Globus pallidus (tissue), 1 donor: ENCODE measurements at places on chromosomes 12 and 14.

GRCh38 chr14:54554401-54554800 lies 12.5 kb upstream of the SAMD4A start:
- DNase-seq, result no peak

DNA sequence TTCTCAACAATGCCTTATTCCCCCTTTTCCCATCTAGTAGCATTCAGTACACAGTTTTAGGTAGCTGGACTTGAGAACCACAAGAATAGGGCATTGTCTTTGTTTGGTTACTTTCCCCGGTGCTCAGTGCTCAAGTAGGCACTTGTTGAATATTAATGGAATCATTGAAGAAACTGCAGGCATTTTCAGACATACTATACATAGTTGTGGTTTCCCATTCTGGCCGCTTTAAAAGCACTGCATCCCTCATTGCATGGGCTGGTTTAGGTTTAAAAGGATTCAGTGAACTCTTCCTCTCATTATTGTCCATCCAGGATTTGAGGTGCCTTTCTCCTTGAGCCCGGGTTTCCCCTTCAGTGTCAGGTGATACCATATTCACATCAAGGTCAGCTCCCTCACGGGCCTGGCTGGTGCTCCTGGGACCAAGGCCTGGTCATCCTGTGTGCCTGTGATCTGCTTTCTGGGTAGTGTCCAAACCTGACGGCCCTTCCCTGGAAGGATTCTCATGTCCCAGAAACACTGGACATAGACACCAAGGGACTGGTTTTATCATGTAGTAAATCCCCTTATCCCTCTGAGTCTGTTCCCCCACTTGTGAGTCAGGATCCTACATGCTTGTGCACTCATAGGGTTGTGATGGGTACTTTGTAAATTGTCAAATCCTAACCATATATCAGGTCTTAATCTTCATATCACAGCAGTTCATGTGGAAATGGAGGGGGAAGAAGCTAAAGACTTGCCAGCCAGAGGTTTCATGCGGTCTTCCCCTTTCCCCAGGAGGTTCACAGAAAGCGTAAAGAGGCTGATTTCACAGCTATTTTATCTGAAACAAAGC lies 7.4 kb downstream of the TCP11L2 start:
- no peak for DNase-seq

DNA sequence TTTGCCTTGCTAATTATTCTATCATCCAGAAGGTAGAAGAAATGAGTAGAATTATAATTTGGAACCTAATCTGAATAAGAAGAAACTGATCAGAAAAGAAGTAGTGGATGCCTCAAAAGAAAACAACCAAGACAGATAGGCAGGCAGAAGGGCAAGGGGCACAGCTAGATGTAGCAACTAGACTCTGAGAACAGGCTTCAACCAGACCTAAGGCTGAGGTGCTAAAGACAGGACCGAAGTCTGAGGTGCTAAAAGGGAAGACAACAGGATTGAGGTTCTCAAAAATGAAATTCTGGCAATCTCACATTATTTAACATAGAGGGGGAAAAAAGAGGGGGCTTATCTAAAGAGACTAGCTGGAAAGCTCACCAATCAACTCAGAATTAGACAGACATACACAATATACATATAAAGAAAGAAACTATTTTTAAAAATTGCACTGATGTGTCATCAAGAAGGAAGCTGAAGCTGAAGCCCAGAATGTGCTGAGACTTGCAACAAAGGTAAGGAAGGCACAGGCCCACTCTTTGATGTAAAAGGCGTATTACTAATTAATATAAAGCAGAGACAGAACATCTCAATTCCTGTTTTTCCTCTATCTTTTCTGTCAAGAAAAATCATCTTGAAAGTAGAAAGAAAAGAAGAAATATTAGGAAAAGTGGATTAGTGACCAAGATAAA lies 43.8 kb upstream of the CSRNP2 start:
- DNase-seq, result no peak

DNA sequence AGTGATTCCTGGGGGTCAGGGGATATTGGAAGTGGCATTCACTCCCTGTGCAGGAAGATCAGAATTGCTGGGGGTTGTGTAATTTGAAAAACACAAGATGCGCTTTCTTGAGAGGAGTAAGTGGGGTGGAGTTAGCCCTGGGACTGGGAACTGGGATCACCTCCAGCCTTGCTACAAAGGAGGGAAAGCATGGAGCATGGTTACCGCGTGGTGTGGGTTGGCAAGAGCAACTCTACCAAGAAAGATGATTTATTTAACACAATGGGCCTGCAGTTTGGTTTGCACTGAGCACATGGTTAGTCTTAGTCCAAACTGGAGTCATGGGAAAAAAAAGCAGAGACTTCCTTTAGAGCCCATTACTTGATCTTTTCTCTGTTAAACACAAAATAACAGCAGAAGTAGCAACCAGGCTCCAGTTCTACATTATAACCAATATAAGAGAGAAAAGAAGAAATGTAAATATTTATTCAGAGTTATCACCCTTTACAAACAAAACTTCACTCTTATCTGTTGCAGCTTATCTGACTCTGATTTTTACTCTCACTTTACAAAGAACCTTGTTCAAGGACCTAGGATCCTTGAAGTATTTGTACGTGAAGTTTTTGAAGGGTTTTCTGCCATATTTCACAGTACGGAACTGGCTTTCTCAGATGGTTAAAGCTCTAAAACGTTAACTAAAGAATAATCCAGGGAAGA lies 2.1 kb upstream of the NIN start:
- DNase-seq, result peak; percentile 54

GRCh38 chr14:76901171-76902055 lies 75.2 kb downstream of the LRRC74A start:
- DNase-seq, result no peak

DNA sequence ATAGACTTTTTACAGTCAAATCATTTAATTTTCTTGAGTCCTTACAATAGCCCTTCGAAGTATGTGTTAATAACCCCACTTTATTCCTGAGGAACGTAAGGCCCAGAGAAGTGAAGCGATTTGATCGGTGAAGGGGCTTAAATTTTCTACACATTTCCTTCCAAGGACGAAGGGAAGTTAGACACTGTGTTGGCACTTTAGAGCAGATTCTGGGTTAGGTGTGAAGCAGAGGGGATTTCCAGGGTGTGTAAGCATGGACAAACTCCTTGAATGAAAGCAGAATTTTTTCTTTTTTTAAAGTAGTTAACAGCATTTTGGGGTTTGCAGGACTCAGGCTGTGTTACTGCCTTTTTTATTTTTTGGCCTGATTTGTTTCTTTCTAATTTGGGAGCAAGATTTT lies 38.9 kb downstream of the PRORP start:
- DNase-seq, result no peak

- DNase-seq, result no peak
These were observed 288.0 kb downstream of the TRHDE start for GRCh38 chr12:72560003-72560769.

DNA sequence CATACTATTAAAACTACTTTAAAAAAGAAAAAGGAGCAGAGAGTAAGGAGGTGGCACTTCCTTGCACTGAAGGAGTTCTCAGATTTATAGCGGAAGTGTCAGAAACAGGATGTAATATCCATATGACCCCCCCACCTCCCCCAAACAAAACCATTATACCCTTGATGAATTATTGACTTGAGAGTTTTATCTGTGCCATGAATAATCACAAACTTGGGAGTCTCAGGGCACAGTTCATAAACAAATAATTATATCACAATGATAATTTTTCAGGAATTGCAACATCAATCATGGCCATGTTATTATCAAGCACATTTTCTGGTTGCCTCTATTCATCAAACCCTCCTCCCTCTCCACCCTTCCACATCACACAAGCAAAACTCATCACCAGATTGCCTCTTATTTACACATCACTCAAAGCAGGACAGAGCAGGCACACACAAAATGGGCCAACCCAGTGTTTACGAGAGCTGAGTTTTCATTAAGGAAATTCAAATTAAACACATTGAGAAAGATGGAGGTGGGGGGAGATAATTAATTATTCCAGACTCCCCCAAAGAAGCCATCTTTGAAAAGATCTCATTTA lies 141.4 kb downstream of the EGLN3 start:
- DNase-seq, result no peak

DNA sequence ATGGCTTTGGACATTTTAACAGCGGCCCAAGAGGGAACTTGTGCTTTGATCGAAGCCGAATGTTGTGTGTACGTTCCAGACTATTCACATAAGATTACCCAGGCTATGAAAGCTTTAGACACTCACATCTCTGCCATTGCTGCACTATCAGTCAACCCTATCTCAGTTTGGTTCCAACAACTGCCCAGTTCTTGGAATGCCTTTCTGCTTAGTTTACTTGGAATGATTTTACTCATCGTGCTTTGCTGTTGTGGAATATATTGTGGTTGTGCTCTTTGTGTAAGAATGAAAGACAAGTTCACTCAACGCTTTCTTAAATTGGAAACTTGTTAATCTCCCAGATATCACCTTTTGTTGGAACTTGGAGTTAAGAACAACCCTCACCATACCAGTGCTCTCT lies 498.2 kb downstream of the GLT1D1 start:
- DNase-seq, result no peak

- DNase-seq, result no peak
These were observed 300.8 kb upstream of the NOS1 start for GRCh38 chr12:117662220-117662619.

DNA sequence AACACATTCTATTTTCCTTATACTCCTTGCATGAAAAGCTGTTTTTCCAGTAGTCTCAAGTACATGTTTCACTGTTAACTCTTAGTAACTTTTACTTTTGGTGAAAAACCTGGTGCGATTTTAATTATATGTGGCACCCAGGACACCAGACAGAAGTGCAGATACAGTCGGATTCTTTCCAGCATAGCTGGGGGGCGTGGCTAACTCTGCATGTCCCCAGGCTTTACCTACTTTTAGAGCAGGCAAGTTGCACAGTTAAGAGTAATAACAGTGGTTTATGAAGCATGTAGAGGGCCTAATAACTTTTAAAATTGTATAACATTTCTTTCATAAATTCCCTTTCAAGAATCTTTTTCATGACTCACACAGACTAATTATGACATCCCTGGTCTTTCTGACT lies 70.7 kb downstream of the HSD17B6 start:
- no peak for DNase-seq

DNA sequence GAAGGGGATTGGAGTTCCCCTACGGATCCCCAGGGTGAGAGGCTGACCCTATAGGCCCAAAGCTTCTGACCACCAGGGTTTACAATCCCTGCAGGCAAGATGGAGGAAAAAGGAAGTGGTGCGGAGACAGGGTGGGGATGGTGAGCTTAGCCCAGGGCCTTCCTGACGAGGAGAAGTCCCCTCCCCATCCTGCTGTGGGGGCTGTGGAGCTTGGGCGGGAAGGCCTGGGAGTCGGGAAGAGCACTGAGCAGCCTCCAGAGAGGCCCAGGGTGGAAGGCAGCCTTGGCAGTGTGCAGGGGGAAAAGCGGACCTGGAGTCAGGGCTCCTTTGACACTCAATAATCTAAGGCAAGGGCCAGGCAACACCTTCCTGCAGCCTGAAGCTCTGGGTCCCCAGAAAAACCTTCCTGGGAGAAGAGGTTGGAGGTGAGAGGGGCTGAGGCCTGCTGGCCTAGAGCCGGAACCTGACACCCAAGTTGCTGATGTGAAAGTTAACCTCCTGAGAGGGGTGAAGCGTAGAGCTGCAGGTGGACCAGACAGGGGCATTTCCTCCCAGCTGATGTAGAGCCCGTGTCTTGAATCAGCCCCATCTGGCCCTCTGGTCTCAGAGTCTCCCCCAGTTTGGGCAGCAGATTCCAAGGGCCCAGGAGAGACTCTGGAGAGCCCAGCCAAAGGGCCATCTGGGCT lies 6.0 kb downstream of the HDAC7 start:
- no peak for DNase-seq

DNA sequence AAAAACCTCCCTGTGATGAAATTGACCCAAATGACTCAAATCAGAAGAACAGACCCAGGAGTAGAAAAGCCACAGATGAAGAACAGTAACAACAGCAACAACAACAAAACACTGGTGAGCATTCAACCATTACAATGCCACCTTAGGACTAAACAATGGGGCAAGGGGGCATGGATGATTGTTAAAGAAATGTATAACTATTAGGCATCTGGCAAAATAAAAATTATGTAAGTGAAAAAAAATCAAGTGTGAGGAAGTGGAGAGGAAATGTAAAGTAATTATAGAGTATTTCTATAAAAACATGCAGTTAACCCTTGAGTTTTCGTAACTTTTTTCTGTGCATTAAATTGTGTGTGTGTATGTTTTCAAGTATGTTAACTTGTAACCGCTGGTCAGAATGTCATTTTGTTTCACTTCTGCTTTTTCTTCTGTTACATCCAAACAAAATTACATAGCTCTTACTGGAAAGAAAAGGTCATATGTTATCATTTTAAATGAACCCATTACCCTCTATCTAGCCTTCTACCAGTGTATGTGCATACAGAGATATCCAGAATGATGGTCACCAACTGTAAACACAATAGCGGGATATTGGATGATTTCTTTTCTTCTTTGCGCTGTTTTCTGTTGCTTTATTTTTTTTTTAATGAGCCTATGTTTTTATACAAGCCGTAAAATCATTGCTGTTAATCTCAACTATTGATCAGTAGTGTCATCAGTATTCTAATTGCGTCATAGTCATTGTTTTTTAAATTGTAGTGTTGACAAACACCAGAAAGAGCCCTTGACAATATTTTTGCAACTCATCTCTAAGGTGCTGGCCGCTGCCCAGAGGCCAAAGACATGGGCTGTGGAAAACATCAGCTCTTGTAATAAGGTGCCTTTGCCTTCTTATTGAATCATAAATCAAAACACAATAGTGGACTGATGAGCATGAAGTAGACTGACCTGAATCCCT lies 170.6 kb downstream of the CRADD start:
- DNase-seq, result no peak

DNA sequence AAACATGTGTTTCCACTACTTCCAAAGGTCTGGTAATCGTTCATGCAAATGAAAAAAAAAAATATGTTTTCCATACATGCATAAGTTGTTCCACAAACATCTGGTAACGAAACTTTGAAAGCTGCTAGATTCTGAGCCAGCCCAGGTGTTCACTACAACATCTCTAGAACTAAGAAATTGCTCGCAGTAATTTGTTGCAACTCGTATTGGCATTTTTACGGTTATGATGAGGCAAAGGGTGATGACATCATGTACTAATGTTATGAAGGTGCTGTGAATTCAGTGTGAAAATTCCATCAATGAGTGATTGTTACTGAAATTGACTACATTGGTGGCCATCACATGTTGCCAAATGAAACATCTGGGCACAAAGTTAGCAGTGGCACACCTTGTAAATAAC lies 31.9 kb upstream of the CCDC91 start:
- DNase-seq, result no peak
